ENCODE measurements at places on chromosomes 1 and 21.

GRCh38 chr1:224170748-224171478, 12.1 kb upstream of the DEGS1 start:
- DNase-seq, result peak; percentile 39

DNA sequence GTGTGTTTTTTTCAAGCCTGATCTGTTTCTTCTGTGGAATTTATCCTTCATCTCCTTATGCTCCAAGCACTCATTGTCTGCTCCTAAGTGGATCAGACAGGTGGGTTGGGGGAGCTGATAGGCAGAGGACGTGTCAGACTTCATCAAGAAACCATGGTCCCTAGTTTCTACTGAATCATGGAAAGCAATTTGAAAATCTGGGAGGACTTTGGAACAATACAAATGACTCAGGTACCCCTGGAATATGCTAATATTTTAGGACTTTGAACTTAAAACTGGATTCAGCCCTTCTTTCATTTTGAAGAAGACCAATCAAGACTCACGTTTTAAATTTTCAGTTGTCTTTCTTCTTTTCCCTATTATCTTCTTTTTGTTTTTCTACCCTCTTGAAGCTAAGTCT, 7.7 kb downstream of the ABCG1 start:
- no peak for DNase-seq

DNA sequence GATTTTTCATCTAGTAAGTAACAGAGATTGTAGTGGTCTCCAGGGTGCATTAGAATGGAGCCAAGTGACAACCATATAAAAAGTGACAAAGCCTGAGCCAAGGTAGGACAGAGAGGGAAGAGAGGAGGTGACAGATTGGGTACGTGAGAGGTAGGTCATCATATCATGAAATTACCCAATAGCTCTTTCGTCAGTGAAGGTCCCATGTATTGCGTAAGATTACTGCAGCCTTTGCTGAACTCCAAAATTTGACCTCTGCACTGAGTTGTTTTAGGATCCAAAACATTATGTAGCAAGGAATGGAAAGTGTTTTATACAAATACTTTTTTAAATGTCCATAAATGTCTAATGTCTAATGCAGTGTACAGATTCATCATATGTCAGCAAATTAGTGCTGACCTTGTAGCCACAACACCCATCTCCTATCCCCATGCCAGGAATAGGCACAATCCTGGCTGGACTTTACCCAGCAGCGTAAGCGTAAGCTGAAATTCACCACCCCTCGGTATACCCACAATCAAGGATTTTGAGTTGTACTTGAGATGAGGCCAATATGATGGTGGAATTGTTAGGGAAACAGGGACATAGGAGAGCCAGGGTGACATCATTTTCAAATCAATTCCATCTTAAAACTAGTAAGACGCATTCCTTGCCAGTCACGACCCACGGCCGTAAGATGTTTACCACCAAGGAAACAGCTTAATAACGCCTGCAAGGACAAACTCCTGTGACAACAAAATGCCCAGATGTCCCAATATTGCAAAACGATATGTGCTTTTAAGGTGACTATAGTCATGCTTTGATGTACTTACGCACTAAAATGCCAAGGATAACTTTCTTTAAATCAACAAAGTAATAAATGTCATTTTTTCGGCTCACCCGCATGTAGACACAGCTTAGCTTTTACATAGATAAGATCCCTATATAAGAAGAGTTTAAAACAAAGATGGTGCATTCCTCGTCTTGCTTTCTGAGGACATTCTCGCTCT, 38.1 kb upstream of the GREM2 start:
- no peak for DNase-seq

- no peak for DNase-seq
These were observed 8.1 kb upstream of the GBP5 start for GRCh38 chr1:89280766-89281165.

DNA sequence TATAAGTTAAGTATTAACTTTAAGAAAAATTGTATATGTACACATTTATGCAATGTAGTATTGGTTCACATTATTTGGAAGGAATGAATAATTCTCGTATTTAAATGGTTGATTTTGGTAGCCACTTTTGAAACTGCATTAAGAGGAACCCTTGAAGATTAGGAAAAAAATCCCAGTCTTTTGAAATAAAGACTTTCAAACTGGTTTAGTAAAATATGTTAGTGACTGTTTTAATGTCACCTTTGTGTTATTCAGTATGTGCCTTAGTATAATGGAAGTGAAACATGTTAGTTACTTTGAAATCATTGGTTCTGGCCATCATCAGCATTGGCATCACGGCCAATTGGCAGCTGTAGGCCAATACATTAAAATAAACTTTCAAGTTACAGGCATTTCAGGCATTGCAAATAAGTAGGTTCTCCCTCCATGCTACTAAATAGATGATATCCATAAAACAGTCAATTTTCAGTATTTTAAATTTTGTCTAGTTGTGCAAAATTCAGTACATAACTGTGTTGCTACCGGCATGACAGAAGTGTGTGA, 4.4 kb downstream of the MIER1 start:
- no peak for DNase-seq

- no peak for DNase-seq
These were observed 1329.6 kb downstream of the KCNT2 start for GRCh38 chr1:195278644-195279043.

- no peak for DNase-seq
These were observed 486.4 kb downstream of the PLPP3 start for GRCh38 chr1:56092684-56093570.

- DNase-seq, result no peak
These were observed 1193.9 kb downstream of the PLA2G4A start for GRCh38 chr1:188022661-188023060.

GRCh38 chr1:186054003-186054402, 319.8 kb downstream of the HMCN1 start:
- DNase-seq, result no peak

GRCh38 chr1:25467616-25468015, 36.9 kb downstream of the MACO1 start:
- no peak for DNase-seq

- DNase-seq, result no peak
These were observed 47.1 kb upstream of the ATP1B1 start for GRCh38 chr1:169059421-169059820.

Measured in activated CD4-positive, alpha-beta T cell treated with anti-CD3 and anti-CD28 coated beads, Interleukin-2, amount 50 U/mL, for 1 hour (primary cell).